ENCODE measurements at places on chromosomes 5 and 9. TPM values are rescaled to one million over a fixed set of nuclear protein-coding genes. Genes with fewer than 3 reads are reported as not detected.

TAS2R1 gene
- not detected for total RNA-seq

LCN2 gene
- total RNA-seq, result not detected

SIT1 gene
- 0.13 TPM for total RNA-seq

PCDHB11 gene
- 8.9 TPM for total RNA-seq

- no peak overlapping the region for H3K27ac ChIP-seq
- H3K4me1 ChIP-seq, result no peaks in the 10 kb centered on the region
- no peak for DNase-seq
- H3K4me3 ChIP-seq, result no peak overlapping the region
- no peaks in the 10 kb centered on the region for H3K27me3 ChIP-seq
- no peaks in the 10 kb centered on the region for H3K36me3 ChIP-seq
These were observed 166.0 kb downstream of the CDH9 start for GRCh38 chr5:26872337-26872736.

DNA sequence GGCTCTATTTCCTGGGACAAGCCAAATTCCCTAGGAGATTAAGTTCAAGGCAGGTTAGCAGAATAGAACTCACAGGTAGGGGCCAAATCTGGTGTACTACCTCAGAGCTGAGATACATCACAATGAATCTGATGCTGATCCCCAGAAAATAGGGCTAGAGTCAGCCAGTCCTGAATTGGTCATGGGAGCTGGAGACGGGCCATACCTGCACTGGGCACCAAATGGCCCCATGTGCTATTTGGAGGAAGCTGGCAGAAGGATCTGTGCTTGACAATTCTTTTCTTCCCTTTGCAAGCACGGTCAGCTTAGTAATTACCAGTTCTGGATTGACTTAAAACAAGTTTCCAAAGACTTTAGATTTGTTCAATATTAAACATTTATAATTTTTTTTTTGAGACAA, 10.4 kb upstream of the GNAQ start:
- H3K36me3 ChIP-seq, result no peaks in the 10 kb centered on the region
- H3K27ac ChIP-seq, result no peak overlapping the region
- no peak overlapping the region for H3K4me3 ChIP-seq
- H3K27me3 ChIP-seq, result no peaks in the 10 kb centered on the region

DNA sequence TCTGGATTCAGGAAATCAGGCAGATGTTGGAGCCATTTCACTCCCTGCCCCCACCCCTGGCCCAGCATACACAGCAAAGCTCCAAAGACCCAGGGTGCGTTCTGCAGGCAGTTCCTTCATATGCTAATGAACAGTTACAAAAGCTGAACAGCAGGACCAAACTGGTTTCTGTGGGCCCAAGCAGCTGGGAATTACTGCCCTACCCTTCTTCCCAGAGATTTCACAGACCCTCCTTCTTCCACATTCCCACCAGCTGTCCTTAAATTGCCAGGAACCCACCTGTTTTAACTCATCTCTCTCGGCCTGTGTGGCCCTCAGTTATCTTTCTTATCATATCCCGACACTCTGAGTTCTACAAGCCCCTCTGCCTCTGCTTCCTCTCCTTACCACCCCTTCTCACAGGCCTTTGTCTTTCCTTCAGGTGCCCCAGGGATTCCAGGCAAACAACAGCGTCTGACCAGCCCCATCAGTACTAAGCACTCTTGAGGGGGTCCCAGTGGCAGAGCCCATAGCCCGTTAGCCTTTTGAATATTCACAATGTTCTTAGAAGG, 10.6 kb upstream of the F2RL1 start:
- no peaks in the 10 kb centered on the region for H3K36me3 ChIP-seq
- no peaks in the 10 kb centered on the region for H3K27me3 ChIP-seq
- H3K4me3 ChIP-seq, result no peak overlapping the region
- peaks cover 16% of the 10 kb centered on the region for H3K4me1 ChIP-seq
- peak; percentile 79 for DNase-seq

GRCh38 chr5:33649549-33650482, 209.1 kb downstream of the TARS1 start:
- no peak overlapping the region for H3K27ac ChIP-seq
- peaks cover 8% of the 10 kb centered on the region for H3K36me3 ChIP-seq
- H3K4me3 ChIP-seq, result no peak overlapping the region

DNA sequence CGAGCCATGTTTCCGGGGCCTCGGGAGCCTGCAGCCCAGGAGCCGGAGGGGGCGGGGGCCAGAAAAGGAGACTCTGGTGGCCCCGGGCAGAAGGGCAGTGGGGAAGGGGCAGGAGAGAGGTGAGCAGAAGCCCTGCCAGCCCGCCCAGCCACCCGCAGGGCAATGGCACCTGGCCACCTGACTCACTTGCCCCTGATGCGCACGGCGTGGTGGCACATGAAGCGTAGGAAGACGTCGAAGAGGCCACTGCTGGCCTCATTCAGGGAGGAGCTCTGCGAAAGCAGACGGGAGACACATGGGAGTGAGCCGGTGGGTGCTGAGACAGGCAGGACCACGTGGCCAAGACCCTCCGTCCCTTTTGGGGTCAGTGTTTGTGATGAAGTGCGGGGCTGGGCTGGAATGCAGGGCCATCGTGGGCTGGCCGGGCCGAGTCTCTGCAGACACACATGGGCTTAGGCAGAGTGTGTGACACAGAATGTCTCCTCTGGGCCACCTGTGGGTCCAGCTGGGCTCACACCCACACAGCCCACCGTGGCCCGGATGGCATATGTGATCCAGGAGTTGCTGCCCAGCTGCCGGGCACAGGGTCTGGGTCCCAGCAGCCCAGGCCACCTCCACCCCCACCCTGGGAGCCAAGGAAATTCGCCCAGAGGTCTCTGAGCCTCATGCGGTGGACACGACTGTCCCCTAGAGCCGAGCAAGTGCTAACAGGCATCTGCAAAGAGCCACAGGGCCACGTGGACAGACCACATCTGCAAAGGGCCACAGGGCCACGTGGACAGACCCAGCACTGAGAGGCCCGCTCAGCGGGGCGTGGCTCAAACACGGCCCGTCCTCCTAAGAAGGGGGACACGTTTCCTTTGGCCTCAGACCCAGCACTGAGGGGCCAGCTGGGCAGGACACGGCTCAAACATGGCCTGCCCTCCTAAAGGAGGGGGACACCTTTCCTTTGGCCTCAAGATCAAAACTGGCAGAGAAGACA, 23.6 kb downstream of the TERT start:
- no peak overlapping the region for H3K27ac ChIP-seq
- no peaks in the 10 kb centered on the region for H3K36me3 ChIP-seq
- DNase-seq, result no peak
- no peaks in the 10 kb centered on the region for H3K4me1 ChIP-seq
